ENCODE measurements at places on chromosomes 2 and 18.
A peak's percentile ranks its signal among the peaks of the same experiment; 100 is the strongest.

DNA sequence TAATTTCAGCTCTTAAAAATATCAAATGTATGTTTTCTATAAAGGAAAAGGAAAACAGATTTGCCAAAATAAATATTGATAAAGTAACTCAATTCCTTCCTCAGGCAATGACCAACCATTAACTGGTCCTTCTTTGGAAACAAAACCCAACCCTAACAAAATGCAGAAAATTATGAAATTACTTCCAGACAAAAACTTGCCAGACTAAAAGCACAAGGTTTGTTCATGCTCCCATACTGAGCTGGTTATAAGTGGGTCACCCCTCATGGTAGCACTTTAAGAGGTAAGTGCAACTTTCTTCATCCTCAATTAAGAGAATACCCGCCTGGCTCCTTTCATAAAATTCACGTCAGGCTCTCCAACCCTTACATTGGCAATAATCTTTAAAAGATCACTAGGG, 31.1 kb upstream of the TTC32 start:
- DNase-seq = no peak

DNA sequence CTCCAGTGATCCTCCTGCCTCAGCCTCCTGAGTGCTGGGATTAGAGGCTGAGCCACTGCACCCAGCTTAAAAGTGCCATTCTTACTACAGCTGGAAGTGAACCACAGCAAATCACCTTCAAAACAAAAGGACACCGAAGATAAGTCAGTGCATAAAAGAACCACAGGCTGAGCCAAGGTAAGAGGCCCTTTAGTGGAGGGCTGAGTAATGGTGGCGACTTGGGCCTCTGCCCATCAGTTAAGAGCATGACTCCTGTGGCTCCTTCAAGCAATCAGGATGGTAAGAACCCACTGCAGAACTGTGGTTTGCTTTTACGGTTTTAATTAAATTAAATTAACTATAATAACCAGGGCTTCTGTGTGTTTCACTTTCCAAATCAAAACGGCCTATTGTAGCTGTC, 75.1 kb downstream of the CTAGE1 start:
- no peak for DNase-seq

- DNase-seq = peak; percentile 63
These were observed 18.1 kb upstream of the LYPD6B start for GRCh38 chr2:149020432-149020851.

- DNase-seq = no peak
These were observed 20.2 kb downstream of the INPP4A start for GRCh38 chr2:98464772-98465310.

DNA sequence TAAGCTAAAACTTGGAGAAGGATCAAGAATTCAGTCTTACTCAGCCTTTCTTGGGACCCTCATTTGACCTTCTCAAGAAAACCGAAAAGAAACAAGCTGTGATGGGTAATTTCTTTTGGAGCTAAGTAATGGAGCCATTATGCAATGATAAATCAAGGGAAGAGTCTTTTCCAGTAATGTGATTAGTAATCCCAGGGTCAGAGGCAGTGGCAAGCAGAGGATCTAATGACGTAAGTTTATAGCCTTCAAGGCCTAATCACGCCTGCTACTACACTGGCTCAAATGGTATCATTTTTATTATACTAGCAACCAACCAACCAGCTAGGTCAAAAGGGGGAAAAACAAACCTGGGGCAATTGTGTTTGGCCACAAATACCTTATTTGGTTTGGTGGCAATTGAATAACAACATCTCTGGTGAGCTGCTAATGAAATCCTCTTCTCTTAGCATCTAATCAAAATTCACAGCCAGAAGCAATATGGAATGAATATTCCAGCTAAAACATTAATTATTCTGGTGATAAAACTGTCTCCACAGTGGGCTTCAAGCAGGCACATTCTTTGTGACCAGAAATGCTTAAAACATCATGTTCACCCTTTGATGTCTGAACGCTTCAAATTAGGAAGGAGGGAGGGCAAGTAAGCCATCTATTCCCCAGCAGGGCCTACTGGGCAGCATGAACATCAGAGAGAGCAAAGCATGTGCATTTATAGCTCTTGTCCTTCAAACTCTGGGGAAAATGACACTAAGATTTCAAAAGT, 114.9 kb upstream of the SULT1C3 start:
- no peak for DNase-seq

GRCh38 chr18:48548011-48548771, 9.4 kb downstream of the CTIF start:
- no peak for DNase-seq

DNA sequence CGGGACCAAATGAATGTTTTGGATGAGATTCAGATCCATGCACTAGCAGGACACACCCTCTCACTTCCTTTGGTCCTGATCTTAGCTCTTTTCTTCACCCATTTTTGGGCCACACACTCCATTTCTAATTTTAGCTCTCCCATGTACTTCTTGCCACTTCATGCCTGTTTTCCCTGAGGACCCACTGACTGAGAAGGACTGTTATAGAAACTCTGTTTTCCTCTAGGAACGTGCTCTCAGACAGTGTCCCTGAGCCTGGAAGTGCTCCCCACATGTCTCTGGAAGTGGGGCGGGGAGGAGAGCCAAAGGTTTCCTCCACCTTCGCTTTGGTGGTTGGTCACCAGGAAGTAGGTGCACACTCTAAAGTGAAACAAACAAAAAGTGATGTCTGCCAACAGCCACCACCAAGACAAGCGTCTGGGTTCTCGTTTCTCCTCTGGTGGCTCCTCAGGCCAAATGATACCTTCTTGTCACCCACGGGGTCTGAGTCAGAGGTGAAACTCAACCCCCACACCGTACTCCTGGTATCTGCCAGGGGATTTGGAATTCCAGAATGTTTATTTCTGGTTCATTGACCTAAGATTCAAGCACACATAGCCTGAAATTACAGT, 74.7 kb downstream of the MERTK start:
- no peak for DNase-seq

- DNase-seq = no peak
These were observed 36.8 kb downstream of the NPAS2 start for GRCh38 chr2:100856732-100857131.

DNA sequence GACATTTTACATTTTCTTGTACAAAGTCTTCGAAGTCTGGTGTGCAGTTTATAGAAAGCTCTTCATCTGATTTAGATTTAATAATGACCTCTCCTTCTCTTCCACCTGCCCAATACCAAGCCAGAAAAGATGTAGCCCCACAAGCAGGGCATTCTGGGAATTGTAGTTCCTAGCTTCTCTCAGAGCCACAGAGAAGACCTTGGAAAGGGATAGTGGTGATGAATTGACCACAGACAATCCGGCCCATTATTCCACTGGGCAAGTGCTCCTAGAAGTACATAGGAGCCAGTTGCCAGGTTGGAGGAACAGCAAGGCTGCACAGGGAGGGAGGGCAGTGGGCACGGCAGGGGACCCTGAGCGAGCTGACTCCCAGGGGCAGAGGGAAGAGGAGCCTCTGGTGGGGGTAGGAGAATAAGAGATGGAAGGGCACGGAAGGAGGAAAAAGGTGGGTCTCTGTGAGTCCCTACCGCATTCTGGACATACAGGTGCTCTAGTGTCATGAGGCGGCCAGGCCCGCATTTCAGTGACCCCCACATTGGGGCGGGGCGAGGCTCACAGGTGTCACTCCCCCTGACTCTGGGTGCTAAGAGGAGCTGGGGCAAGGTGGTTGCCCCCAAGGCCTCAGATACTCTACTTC, 152.5 kb upstream of the HAAO start:
- no peak for DNase-seq

DNA sequence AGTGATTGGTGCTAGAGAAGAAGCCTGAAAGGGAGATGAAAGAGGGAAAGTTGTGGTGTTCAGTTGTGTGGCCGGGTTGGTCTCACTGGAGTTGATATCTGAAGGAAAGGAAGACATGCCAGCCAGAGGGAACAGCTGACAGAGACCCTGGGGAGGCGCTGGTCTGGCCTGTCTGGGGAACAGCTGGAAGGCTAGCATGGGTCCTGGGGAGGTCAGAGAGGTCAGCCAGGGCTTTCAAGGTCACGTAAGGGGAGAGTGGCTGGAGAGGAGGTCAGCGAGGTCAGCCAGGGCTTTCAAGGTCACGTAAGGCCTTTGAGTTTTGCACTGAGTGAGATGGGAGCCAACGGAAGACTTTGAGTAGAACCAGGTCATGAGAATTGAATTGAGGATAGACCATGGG, 11.0 kb downstream of the DYSF start:
- DNase-seq = no peak

DNA sequence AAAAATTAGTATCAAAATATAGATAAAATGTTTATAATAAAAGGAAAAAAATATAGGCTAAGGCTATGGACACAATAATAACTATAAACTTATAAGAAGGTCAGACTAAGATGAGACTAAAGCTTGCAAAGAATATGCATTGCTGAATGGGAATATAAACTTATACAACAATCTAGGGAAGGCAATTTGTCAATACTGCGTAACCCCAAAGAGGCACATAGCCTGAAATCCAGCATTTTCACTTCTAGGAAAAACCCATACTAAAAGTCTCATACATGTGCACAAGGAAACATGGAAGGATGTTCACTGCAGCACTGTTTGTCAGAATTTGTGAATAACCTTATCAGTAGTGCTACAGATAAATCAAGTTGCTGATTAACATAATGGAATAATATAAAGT, 45.5 kb downstream of the FANCL start:
- no peak for DNase-seq

Measured in SHP77 treated with DMSO at 0.1 percent for 48 hours (cell line).